ENCODE measurements at places on chromosomes 7 and 10.

DNA sequence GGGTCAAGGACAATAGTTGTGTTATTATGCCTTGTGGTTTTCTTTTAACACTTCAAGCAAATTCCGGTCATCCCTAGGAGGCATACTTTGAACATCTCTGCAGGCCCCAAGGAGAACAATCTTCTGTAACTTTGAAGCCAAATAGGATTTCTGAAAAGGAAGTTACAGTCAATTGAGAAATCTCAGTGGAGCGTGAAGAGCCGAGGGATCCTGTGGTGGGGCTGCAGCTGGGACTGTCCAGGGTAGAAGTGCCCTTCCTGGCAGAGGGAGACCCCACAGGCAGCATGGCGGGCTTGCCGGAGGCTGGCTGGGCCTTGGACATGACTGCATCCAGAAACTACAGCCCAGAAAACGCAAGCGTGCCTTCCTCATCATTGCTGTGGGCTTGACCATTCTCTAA lies 179.7 kb downstream of the PTPN20 start:
- no peaks in the 10 kb centered on the region for H3K27me3 ChIP-seq
- no peaks in the 10 kb centered on the region for H3K4me1 ChIP-seq
- DNase-seq: no peak
- H3K4me3 ChIP-seq: no peak overlapping the region

DNA sequence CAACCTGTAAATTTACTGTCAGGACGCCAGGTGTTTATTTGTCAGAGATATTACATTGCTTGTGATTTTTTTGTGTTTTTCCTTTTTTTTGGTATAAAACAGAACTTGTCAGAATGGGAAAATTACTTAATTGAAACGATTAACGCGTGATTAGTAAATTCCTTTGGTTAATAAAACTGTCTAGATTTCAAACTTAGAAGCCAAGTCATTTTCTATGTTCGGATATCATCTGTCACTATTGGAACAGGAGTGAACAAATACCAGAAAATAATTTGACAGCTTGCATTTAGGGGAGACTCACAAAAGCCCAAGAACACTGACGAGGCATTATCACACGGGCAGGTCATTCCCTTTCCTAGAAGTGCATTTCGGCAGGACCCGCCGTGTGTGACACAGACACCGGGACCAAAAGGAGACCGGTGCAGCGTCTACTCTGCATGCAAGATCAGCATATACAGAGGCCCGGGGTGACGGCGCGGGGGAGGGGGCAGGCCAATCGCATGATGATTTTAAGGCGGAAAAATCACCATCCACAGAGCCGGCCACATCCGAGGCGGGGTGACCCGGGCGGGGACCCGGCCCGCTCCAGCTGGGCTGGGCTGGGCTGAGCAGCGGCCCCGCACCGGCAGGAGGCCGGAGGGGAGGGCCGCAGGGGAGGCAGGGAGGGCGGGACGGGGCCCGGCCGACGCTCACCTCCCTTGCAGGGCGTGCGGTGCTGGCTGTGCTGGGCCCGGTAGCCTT lies 841 bp downstream of the GLUD1 start:
- H3K27ac ChIP-seq: peak overlapping the region; percentile 83
- no peaks in the 10 kb centered on the region for H3K27me3 ChIP-seq

- H3K27ac ChIP-seq: no peak overlapping the region
- H3K4me1 ChIP-seq: no peaks in the 10 kb centered on the region
- peaks cover under 1% of the 10 kb centered on the region for H3K36me3 ChIP-seq
- DNase-seq: no peak
- no peak overlapping the region for H3K4me3 ChIP-seq
- no peaks in the 10 kb centered on the region for H3K27me3 ChIP-seq
These were observed 20.0 kb upstream of the RABGEF1 start for GRCh38 chr7:66720561-66720960.

GRCh38 chr7:47239034-47239433 lies 342.9 kb downstream of the TNS3 start:
- H3K27ac ChIP-seq: no peak overlapping the region
- no peaks in the 10 kb centered on the region for H3K36me3 ChIP-seq
- no peaks in the 10 kb centered on the region for H3K4me1 ChIP-seq
- no peak for DNase-seq

DNA sequence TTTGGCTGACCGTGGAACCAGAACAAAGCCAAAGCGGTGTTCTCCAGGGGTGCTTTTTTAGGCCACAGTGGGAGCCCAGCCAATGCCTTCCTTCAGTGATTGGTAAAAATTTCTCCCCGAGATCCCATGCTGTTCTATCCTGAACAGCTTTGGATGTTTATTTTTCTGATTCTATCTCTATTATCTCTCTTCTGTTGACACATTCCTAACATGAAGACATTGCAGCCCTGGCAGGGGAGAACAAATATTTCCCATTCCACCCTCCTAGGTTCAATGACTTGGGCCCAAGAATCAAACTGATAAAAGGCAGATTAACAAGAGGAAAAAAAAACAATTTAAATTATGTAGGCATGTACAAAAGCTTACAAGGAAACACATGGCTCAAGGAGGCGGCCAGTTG lies 162.7 kb downstream of the PFKFB3 start:
- no peaks in the 10 kb centered on the region for H3K36me3 ChIP-seq
- H3K4me1 ChIP-seq: no peaks in the 10 kb centered on the region
- no peak overlapping the region for H3K4me3 ChIP-seq
- no peak for DNase-seq
- H3K27ac ChIP-seq: no peak overlapping the region
- H3K27me3 ChIP-seq: no peaks in the 10 kb centered on the region

- H3K4me3 ChIP-seq: no peak overlapping the region
- no peak for DNase-seq
- H3K27ac ChIP-seq: no peak overlapping the region
- no peaks in the 10 kb centered on the region for H3K36me3 ChIP-seq
- H3K27me3 ChIP-seq: peaks cover 5% of the 10 kb centered on the region
- H3K4me1 ChIP-seq: no peaks in the 10 kb centered on the region
These were observed 145.8 kb downstream of the CDH23 start for GRCh38 chr10:71542478-71542877.

DNA sequence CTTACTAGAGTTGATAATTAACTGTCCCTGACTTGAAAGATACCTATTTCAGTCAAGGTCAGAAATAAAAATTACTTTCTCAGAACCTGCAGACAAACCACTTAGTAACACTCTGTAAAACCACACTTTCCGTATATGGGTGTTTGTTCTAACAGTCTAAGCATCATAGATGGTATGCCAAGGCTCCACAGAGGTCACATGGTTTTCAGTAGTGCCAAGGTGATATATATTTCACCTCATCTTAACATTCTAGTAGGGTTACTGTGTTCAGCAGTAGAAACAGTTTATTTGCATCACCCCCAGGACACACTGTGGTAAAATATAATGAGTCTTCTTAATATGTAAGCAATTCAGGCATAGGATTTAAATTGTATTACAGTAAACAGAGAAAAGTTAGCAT lies 61.5 kb downstream of the KCND2 start:
- no peaks in the 10 kb centered on the region for H3K27me3 ChIP-seq
- no peak for DNase-seq
- H3K4me1 ChIP-seq: no peaks in the 10 kb centered on the region

GRCh38 chr7:29337546-29338116 lies 143.1 kb downstream of the CHN2 start:
- H3K4me1 ChIP-seq: no peaks in the 10 kb centered on the region
- no peak overlapping the region for H3K4me3 ChIP-seq

GRCh38 chr10:48739170-48739569 lies 54.5 kb downstream of the WDFY4 start:
- H3K27me3 ChIP-seq: peaks cover 2% of the 10 kb centered on the region
- no peak for DNase-seq

DNA sequence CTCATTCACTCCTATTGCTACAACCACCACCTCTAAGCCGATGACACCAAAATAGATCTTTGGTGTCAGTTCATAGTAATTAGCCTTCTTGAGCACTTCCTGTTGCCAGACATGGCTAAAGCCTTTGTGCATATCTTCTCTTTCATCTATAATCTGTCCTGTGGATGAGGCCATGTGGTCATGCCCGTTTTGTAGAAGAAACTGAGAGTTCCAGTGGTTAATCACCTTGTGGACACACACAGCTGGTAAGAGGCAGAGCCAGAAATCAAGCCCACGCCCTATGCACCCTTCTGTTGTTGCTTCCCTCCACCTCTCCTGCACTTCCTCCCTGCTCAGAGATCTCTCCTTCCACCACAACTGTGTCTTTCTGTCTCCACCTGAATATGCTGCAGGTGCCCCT lies 285.1 kb upstream of the PFKP start:
- H3K4me3 ChIP-seq: no peak overlapping the region
- no peak overlapping the region for H3K27ac ChIP-seq
- no peak for DNase-seq
- no peaks in the 10 kb centered on the region for H3K36me3 ChIP-seq
- H3K27me3 ChIP-seq: no peaks in the 10 kb centered on the region
- no peaks in the 10 kb centered on the region for H3K4me1 ChIP-seq

DNA sequence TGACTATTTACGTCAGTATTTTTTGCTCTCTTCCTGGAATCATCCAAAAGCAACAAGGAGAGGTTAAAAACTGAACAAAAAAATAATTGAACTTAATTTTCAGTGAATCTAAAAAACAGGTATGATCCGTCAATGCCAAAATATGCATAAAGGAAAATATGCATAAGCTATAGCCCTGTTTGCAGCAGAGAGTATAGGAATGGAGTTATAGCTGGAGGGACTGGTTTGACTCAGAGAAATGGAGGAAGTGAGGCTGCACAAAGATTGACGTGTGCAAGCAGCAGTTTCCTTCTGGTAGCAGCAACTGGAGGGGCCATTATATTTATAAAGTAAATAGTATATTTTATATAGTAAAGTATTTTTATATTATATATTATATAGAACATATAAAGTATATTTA lies 37.1 kb downstream of the GNG11 start:
- no peak overlapping the region for H3K27ac ChIP-seq
- no peak overlapping the region for H3K4me3 ChIP-seq
- H3K4me1 ChIP-seq: peaks cover 3% of the 10 kb centered on the region

DNA sequence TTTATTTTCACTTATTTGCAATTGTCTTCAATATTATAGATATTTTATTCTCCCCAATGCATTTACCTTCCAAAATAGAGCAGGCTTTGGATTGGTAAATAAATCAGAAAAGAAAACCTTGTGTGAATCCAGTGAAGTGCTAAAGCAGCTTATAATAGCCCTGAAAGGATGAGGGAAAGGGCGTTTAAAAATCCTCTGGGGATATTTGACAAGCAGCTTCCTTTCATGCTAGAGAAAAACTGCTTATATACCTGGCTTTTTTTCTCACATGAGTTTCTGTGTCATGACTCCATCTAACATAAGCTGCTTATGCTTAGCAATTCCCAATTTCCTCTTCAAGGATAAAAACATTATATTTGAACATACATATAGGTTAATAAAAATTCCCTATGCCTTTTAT lies 221.6 kb upstream of the SEMA3E start:
- H3K36me3 ChIP-seq: no peaks in the 10 kb centered on the region
- no peaks in the 10 kb centered on the region for H3K27me3 ChIP-seq
- no peak for DNase-seq
- no peak overlapping the region for H3K4me3 ChIP-seq

- no peaks in the 10 kb centered on the region for H3K4me1 ChIP-seq
- H3K27ac ChIP-seq: no peak overlapping the region
- no peak for DNase-seq
- no peak overlapping the region for H3K4me3 ChIP-seq
- no peaks in the 10 kb centered on the region for H3K27me3 ChIP-seq
These were observed 8.6 kb downstream of the TSPAN13 start for GRCh38 chr7:16762177-16762576.

GRCh38 chr10:69348816-69349541 lies 67.7 kb downstream of the TACR2 start:
- no peaks in the 10 kb centered on the region for H3K27me3 ChIP-seq
- H3K4me1 ChIP-seq: peaks cover 33% of the 10 kb centered on the region
- H3K36me3 ChIP-seq: peaks cover 11% of the 10 kb centered on the region

DNA sequence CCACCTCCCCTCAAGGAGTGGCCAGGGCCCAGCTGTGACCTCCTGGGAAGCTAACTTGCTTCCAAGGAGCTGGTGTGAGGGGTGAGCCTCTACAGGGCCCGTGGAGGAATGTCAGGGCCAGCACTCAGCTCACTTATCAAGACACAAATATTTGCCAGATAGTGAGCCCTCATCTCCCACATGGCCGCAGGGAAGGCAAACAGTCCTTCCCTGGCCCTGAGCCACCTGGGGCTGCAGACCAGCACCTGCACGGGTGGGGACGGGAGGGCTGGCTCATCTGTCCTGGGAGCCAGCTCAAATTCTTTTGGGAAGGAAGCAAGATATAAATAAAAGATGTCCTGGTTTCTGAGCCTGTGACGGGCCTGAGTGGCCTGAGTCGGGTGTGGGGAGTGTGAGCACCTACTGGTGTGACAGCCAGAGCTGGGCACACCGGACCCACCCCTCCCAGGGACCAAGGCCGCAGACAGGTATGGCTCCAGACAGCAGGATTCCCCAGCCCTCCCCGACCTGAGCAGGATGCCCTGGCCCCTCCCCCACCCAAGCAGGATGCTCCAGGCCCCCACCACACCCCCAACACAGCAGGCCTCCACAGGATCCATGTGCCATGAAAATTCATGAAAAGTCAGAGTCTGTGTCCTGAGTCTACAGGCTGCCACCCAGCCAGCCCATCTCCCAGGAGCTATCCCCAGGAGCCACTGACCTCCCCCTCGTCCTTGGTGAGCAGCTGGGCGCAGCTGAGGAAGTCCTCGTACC lies 148.0 kb downstream of the MAPK8 start:
- peaks cover 6% of the 10 kb centered on the region for H3K4me1 ChIP-seq
- no peak overlapping the region for H3K27ac ChIP-seq
- peaks cover 13% of the 10 kb centered on the region for H3K36me3 ChIP-seq
- no peak for DNase-seq
- no peak overlapping the region for H3K4me3 ChIP-seq

DNA sequence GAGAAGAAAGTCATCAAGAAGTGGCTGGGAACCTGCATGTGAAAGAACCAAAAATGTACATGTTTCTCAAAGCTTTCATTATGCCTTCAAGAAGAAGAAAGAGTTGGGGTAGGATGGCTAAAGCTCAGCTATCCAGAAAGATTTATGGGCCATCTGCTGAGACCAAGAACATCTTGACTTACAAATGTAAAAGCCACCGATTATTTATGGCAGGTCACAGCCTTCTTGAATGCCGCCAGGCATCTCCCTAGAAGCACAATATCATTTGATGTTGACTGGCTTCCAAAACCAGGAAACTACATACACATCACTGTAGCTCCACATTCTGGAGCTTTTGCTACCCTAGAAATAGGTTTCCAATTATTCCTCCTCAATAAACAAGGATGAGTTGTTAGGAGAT lies 254.2 kb upstream of the AOAH start:
- no peak overlapping the region for H3K27ac ChIP-seq
- H3K4me1 ChIP-seq: no peaks in the 10 kb centered on the region
- no peak for DNase-seq

DNA sequence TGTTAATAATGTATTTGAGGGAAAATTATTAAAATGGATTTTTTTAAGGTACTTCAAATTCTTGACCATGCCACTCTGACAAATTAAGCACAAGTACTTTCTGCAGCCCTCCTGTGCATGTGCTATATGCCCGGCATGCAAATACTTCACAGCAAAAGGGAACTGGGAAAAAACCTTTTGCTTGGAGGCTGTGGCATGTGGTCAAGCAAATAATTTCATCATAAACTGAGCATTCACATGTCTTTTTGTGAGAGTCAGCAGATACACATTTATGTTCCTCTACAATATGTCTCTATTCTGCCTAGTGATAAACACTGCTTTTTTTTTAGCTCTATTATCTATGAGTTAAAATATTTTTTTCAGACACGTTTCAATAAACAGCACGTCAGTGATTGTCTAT lies 53.7 kb upstream of the SEMA3A start:
- peaks cover 2% of the 10 kb centered on the region for H3K4me1 ChIP-seq
- no peaks in the 10 kb centered on the region for H3K36me3 ChIP-seq
- DNase-seq: peak; percentile 47
- no peaks in the 10 kb centered on the region for H3K27me3 ChIP-seq

- peaks cover 4% of the 10 kb centered on the region for H3K4me1 ChIP-seq
- peaks cover 2% of the 10 kb centered on the region for H3K27me3 ChIP-seq
- no peaks in the 10 kb centered on the region for H3K36me3 ChIP-seq
- H3K27ac ChIP-seq: no peak overlapping the region
These were observed 86.0 kb downstream of the SLC37A3 start for GRCh38 chr7:140312141-140312846.
